Fibroblast of villous mesenchyme (primary cell): ENCODE measurements at places on chromosomes 7 and 10.
A peak's percentile ranks its signal among the peaks of the same experiment; 100 is the strongest.

- peak; percentile 73 for DNase-seq
These were observed 22.2 kb upstream of the SRGN start for GRCh38 chr10:69065406-69066361.

DNA sequence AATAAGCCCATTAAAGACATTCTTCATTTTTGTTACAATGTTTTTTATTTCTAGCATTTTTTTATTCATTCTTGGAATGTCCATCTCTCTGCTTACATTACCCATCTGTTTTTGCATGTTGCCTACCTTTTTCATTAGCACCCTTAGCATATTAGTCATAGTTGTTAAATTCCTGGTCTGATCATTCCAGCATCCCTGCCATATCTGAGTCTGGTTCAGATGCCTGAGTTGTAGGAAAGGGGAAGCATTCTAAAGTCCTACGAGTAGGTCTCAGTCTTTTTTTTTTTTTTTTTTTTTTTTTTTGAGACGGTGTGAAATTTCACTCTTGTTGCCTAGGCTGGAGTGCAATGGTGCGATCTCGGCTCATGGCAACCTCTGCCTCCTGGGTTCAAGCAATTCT lies 19.7 kb upstream of the NRF1 start:
- no peak for DNase-seq

DNA sequence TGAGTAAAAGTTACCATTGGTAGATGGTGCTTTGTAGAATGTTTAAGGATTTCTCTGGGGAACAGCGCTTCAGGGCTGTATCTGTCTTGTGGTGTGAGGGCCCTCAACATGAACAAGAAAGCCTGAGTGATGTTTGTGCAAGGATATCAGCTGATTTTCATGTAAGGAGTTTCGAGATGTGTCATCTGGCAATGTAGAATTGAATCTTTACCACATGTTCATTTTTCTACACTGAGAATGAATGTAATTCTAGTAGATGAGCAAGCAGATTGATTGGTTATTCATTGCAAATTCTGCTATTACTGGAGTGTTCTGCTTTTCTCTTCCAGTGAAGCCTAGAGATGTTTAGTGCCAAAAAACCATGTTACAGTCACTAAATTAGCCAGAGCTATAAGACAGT lies 87.7 kb downstream of the ST7 start:
- DNase-seq: peak; percentile 16

DNA sequence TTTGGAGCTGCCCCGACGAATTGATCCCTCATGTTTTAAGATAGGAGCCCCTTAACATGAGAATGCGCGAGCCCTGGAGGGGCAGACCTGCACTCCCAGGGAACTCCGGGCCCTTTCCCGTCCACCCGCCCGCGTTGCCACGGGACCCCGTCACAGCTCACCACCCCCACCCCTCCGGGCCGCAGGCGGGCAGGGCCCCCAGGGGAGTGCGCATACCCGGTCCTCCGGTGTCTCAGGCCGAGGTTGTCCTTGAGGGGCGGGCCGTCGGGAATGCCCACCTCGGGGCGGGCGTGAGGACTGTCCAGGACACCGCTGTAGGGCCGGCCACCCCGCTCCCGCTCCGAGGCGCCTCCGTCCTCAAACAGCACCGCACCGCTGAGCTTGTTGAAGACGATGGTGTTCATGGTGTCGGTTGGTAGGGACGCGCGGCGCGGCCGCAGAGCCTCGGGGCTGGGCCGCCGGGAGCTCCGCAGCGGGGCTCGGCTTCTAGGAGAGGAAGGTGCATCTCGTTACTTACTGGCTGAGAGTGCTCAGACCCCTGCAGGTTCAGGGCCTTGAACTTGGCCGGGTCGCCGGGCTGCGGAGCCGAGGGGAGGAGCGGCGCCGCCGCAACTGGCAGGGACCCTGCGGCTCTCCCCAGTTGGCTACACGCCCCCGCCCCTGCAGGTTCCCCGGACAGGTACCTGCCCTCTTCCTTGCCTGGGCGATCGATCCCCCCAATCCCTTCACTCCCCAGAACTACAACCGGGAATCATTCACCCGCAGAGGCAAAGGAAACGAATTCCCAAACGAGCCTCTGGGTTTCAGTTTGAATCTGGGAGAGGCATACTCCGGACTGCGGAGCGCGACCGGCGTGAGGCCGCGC lies 2.4 kb downstream of the MKX start:
- peak; percentile 14 for DNase-seq

GRCh38 chr7:32532086-32532485 lies 36.8 kb downstream of the AVL9 start:
- no peak for DNase-seq

DNA sequence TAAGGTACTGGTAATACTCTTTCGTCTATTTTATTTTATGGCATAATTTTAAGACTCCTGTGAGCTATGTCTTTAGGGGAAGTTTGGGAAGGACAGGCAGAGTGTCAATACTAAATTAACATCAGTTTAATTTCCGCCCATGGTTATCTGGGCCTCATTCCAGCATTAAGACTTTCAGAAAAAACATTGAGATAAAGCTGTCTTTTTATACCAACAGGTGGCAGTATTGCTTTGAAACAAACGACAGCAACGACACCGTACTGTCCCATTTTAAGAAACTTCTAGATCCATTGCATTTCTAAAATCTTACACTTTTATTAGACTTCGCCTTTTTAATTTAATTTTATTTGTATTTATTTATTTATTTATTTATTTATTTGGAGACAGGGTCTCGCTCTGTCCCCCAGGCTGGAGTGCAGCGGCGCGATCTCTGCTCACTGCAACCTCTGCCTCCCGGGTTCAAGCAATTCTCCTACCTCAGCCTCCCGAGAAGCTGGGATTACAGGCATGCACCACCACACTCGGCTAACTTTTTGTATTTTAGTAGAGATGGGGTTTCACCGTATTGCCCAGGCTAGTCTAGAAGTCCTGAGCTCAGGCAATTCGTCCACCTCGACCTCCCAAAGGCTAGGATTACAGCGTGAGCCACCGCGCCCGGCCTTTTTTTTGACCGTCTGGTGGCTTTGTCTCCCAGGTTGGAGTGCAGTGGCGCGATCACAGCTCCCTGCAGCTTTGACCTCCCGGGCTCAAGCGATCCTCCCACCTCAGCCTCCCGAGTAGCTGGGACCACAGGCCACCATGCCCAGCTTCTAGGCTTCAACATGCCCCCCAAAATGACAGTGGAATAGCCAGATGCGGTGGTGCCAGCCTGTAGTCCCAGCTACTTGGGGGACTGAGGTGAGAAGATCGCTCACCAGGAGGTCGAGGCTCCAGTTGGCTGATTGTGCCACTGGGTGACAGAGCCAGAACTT lies 78.7 kb upstream of the C1GALT1 start:
- peak; percentile 72 for DNase-seq

GRCh38 chr7:130904792-130905191 lies 170.8 kb upstream of the KLF14 start:
- no peak for DNase-seq

- DNase-seq: no peak
These were observed 67.9 kb downstream of the PTPRN2 start for GRCh38 chr7:158519633-158520174.

DNA sequence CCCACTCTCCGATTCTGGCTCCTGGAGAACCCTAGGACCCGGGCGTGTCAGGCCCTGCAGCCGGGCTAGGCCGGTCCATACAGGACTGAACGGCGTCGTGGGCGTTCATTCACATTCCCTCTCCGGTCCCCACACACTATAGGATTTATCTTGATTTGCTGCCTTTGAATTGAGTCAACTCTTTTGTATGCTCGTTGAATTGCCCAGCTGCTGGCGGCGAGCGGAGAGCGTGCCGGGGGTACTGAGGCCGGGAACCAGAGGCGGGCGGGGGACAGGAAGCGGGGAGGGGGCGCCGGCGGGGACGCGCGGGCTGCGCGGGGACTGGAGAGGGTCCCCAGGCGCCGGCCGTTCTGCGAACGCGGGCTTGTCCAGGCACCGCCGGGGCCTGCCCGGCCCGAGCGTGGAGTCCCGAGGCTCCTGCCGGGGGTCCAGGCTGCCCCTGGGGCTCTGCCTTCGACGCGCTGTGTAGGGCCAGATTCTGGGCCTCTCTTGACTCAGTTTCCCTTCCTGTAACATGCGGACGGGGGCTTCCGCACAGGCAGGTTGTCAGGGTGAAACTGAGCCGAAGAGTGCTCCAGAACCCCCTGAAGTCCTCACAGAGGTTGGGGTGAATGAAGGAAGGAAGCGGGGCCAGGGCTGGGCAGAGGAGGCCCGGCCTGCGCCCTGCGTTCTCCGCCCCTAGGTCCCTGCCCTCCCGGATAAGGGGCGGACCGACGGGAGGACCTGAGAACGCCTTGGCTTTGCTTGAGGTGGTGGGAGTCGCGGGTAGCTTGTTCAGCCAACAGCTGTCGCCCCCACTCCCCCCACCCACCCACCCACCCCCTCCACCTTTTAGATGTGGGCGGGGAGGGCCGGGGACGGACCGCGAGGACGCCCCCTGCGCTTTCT lies 769 bp upstream of the ELFN1 start:
- DNase-seq: no peak

DNA sequence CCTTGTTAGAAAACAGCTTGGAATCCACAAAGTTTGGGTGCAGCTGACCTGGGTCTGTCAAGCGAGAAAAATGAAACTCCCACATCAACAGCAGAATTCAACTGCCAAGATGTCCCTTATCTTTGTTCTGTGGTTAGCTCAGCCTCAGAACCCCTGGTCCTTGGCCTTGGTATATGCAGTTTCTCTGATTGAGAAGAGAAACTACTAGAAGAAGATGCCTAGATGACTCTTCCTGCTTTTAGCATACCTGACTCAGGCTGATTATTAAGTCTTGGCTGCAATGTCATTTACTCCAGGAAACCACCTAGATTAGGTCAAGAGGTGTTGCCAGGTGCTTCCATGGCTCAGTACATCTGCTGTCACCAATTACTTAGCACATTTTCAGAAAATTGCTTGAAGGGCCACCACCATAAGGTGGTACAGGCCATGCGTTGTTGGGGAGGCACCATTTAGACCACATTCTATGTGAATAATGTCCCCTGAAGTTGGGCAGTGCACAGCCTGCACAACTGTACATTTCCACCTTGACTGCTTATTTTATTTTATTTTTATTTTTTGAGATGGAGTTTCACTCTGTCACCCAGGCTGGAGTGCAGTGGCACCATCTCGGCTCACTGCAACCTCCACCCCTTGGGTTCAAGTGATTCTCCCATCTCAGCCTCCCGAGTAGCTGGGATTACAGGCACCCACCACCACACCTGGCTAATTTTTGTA lies 59.4 kb upstream of the ZNF438 start:
- peak; percentile 52 for DNase-seq

- no peak for DNase-seq
These were observed 181.2 kb upstream of the PRSS58 start for GRCh38 chr7:142438923-142439515.

DNA sequence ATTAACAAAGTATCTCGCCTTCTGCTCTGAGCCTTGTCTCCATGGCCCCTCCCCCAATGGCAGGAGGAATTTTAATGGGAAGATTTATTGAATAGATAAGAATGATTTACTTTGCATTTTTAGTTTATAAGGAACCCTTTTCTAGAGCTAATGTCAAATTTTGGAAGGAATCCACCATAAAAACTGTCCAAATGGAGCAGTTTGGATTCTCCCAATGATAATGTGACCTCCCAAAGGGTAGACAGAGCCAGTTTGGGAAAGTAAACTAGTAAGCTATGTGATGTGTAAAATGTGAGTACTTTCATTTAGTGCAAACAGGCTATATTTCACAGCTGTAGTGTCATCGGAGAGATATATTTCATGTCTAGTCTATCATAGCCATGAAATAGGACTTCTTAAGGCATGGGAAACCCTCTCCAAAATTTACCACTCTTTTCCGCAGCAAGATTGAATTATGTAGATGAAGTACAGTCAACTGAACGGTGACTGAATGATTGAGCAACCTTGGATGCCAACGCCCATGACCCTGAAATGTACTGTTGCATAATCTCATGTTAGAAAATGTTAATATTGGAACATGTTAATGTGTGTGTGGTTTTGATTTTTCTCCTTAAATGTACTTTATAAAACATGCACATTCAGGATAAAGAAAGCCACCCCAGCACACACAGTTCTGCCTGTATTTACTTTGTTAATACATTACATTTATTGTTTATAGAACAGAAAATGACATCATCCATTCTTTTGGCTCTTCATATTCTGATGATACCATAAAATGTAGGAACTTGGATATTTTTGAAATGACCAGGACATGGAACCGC lies 140.6 kb downstream of the NRP1 start:
- peak; percentile 78 for DNase-seq

DNA sequence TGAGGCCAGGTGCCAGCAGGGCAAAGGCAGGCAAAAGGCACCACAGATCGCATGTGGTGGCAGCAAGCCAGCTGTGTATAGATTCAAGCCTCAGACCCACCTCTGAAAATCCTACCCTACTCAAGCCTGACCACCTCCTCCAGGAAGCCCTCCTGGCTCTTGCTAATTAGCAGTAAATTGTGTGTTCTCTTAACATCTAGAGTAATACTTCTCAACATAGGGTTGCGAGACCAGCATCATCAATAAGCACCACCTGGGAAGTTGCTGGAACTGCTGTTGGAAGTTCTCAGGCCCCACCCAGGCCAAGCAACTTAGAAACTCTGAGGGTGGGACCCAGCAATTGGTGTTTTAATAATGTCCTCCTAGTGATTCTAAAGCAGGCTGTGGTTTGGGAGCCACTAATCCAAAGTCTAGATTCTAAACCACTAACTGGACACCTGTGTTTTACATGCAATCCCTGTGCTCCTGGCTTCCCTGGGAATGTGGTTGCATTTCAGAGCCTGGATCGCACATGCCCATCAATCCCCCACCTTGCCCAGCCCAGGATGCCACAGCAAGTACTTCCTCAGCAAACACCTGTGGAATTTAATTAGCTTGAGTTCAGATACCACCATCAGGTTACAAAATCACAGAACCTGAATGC lies 46.2 kb downstream of the KCNMA1 start:
- DNase-seq: no peak

- DNase-seq: no peak
These were observed 10.1 kb downstream of the GPR146 start for GRCh38 chr7:1054438-1054837.

- no peak for DNase-seq
These were observed 73.9 kb upstream of the GTF2I start for GRCh38 chr7:74583630-74584029.

DNA sequence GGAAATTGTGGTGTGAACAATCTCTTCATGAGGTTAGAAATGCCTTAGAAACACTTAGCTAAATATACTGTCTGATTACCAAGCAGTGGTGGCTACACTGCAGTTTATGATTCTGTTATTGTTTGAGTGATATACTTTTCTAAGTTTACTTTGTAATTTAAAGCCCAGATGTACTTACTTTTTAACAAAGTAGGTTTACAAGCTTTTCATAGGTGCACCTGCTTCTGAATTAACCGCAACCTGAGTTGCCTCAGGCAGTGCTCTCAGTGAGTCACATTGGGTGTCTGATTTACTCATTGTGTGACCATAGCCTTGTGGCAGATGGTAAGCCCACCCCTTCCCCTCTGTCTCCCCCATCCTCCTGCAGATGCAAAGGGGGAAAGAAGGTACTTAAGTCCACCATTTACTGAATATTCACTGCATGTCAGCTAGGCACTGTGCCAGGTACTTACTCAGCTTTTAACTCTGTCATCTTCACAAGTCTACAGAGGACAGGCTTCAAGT lies 9.0 kb downstream of the MTURN start:
- no peak for DNase-seq

- no peak for DNase-seq
These were observed 181.9 kb upstream of the MKLN1 start for GRCh38 chr7:131145770-131146169.

GRCh38 chr7:120079704-120080103 lies 193.3 kb upstream of the KCND2 start:
- DNase-seq: peak; percentile 7
